ENCODE measurements at places on chromosomes 1 and 21.

DNA sequence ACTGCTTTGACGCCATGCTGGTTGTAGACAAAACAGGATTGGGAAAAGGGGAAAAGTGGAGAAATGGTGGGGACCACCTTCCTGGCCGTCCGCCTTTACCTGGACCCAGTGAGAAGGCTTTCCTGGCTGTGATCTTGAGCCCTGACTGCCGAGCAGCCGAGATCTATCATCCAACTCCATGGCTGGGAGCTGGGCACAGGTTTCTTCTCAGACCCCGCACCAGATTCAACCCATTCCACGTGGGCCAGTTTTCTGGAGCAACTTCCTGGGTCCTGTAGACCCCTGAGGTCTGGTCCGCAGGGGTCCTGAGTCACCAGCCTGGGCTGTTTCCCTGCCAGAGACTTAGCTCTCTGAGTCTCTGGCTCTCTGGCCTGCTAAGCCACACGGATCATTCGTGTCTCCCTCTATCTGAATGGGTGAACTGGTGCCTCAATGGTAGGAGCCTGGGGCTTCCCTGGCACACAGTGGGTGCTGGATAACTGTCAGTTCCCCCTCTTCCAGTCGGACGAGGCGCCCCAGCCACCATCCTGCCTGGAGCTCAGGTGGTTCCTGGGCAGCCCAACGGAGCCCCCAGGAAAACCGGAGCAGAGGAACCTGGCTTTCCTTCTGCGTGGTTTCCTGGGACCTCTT, 4.5 kb upstream of the NPHP4 start:
- DNase-seq, result no peak

DNA sequence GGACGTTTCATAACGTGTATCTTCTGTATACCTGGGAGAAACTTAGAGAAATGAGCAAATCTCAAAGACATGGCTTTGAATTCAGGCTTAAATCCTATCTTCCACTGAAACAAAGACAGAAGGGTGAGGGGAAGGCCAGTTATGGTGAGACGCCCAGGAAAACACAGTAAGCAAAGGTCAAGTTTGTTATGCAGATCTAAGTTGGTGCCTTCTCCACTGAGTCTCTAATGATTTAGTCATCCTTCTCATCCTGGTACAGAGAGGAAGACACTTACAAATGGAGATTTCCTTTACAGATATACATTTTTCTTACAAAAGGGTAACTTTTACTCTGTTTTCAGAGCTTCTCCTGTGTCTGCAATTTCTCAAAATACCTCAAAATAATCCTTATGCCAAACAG, 64.4 kb downstream of the MAP3K7CL start:
- no peak for DNase-seq

DNA sequence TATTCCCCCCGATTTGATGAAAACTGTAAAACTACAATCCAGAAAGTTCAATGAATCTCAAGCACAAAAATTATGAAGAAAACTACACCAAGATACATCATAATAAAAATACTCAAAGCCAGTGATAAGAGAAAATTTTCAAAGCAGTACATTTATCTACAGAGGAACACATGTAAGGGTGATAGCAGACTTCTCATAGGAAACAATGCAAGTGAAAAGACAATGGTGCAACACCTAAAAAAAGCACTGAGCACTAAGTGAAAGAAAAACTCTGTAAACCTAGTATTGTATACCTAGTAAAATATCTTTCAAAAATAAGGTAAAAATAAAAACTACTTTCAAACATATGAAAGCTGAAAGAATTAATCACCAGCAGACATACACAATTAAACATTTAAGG, 76.1 kb upstream of the IRF2BP2 start:
- peak; percentile 31 for DNase-seq

DNA sequence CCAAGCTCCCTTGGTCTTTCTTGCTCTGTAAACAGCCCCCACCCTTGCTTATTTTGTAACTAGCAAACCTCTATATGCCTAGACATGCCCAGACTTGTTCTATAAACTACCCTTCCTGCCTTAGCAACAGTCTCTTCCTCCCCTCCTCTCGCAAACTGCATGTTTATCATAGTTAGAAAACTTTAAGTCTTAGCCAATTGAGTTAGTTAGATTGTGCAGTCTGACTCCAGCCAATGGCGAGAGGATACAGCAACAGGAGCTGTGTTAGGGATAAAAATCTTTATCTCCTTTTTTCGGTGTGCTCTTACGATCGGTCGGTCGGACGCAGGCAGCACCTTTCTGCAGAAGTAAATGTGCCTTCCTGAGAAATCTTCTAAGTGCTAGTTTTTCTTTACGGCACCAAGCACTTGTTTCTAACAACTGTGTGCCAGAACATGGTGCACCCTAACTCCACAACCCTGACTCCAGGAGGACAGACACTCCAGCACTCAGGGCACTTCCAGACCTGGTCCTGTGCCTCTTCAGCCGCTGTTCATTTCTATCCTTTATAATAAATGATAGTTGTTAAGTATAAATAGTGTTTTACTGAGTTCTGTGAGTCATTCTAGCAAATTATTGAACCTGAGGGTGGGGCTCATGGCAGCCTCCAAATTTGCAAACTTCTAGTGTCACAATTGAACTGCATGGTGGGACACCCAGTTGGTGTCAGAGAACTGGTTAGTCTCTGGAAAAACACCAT, 25.7 kb upstream of the GNG4 start:
- DNase-seq, result no peak

DNA sequence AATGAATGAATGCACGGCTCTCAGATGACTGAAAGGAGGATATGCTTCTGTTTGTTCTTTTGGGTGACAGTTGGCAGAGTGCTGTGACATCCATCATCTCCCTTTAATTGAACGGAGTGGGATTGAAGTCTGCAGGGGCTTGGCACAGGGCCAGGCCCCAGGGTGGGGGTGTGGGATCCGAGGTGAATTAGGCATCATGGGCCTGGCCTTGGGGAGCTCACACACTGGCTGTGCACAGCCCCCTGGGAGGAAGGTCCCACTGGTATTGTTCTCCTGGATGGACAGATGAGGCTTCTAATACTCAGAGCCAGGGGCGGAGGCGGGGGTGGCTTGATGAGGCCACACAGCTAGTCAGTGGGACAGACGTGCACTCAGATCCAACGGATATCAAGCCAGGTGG, 19.3 kb downstream of the EPHB2 start:
- no peak for DNase-seq

DNA sequence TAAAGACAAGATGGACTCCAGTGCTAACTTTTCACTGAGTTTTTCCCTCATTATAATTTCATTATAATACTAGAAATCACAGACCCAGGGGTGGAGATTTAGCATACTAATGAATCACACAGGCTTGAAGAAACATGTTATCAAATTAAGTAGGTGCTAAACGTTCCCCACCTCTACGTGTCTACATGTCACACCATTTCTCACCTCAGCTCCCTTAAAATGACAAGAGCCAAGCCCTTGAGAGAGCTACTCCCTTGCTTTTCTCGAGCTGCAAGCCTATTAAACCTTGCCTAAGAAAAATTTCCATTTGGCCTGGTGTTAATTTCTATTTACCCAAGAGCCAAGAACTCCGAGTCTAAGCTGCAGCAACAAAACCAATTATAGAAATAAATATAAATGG, 396.3 kb upstream of the NEGR1 start:
- no peak for DNase-seq

DNA sequence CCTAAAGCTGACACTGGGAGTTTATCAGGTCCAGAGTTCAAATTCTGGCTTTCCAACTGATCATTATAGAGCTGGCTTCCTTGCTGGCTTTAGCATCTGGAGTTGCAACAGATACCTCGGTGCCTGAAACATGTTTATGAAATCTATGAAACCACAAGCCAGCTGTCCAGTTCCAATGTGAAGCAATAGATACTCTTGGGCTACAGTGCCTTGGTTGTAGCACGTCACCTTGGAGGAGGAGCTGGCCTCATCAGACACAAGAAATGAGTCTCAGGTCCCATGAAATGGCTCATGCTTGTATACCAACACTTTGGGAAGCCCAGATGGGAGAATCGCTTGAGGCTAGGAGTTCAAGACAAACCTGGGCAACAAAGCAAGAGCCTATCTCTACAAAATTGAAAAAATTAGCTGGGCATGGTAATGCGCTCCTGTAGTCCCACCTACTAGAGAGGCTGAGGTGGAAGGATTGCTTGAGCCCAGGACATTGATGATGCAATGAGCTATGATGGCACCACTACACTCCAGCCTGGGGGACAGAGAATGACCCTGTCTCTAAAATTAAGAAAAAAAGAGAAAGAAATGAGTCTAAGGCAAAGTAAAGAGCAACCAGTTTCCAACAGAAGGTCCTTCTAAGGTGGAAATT, 132.5 kb upstream of the ZNF648 start:
- DNase-seq, result no peak

DNA sequence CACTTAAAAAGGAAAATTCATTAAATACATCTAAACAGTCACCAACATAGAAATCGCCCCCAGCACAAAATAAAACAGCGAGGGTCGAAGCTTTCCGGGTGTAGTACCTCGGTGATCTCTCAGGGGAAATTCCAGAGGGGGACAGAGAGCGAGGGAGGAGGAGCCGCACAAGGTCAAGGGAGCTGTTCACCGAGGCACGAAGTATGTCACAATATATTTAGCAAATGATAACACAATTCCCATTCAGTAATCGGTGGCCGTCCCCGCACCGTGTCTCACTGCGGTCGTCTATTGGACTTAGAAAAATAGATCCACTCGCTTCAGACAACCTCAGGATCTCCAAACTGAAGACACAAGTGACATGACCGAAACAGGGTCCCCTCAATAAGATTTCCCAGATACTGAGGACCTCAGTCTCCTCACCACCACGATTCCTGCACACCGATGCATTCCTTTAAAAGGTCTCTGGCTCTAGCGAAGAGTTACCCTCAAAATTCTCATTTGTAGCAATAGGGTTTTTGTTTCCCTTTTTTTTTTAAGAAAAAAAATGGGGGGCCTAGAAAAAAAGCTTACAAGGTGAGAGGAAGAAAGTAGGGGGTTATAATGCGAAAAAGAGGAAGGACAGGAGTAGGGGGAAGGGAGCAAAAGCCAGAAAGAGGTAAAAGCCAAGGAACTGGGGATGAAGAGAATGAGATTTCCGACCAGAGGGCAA, 1.1 kb downstream of the LPGAT1 start:
- DNase-seq, result peak; percentile 59

DNA sequence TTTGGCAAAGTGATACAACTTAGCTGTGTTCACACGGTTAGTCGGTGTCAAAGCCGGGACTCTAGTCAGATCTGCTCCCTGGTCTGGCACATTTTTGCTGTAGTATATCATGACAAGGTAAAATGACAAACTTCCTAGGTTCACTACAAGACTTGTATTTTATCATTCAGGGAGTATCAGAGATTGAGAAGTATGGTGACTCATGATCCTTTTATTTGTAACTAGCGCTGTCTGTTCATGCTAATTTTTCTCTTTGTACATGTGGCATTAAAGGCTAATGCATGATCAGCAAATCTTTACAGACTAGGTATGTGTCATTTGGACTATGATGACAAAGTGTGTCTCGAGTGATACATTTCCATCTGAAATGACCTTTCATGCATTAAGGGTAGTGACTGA, 326.7 kb downstream of the SIPA1L2 start:
- no peak for DNase-seq

- DNase-seq, result no peak
These were observed 996 bp upstream of the C1orf159 start for GRCh38 chr1:1116701-1117468.

DNA sequence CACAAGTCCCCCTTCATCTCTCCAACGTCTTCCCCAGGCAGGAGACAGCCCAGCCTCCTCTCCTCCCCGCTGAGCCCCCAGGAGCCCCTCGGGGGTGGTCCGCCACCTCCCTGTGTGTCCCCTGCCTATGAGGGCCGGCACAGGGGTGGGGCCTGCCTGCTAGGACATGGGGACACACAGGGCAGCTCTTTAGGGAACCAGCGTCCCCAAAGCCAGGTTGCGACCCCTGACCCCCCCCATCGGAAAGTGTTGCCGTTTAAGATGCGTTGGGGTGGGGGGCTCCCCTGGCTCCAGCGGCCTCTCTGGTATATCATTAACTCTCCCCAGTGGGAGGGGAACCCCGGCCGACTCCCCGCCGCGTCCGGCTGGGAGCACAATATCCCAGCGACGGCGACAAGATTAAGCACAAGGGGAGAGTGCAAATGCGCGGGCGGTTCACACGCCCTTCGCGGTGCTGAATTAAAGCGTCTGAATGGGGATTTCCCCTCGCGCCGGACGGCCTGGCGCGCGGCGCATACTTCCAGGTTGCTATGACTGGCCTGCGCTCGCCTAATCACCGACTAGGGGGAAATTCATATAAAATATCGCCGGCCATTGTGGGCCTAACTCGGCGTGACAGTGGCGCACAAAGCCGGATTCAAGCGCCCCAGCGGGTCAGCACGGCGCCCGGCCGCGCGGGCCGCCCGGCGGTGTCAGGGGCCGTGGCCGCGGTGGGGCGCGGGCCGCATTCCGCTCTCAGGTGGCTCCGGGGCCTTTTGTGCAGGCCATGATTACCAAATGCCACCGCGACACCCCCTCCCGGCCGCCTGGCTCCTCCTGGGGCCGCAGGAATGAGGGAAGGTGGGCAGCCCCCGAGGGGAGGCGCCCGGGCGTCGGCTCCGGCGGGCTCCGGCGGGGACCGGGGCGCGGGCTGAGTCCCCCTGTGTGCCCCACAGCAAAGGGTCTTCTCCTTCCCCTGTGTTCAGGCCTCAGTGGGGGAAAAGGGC, 30.9 kb downstream of the WNT3A start:
- DNase-seq, result peak; percentile 24

DNA sequence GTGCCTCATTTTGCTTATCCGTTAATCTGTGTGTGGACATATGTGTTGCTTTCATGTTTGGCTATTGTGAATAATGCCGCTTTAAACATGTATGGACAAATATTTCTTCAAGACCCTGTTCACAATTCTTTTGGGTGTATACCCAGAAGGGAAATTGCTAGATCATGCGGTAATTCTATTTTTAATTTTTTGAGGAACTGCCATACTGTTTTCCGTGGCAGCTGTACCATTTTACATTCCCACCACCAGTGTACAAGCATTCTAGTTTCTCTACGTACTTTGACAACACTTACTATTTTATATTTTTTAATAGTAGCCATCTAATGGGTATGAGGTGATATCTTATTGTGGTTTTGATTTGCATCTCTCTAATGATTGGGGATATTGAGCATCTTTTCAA, 7.1 kb upstream of the NID1 start:
- DNase-seq, result no peak

- no peak for DNase-seq
These were observed 58.1 kb upstream of the ERG start for GRCh38 chr21:38556390-38556789.

GRCh38 chr1:88773540-88774150, 89.6 kb downstream of the PKN2 start:
- DNase-seq, result peak; percentile 56
